ENCODE measurements at places on chromosomes 2 and 18.

GRCh38 chr2:150047620-150048222 is 439.7 kb downstream of the RND3 start:
- no peak for DNase-seq

- DNase-seq = no peak
Measured at GRCh38 chr2:42876326-42876751, 84.0 kb upstream of the HAAO start.

DNA sequence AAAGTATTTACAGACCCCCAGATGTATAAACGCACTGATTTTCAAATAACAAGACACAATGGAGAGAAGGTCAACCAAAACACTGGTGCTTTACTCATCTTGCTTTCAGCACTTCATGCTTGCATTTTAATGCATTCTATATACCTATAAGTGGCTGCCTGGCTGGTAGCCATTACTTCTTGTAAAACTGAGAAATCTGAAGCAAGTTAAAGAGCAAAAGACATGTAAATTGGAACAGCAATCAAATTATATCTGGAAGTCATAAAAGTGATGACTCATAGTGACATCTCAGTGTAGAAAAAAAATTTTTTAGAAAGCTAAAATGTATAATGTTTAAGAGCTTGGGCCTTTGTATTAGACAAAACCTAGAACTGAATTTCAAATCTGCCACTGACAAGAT is 106.2 kb downstream of the CCDC141 start:
- DNase-seq = no peak

DNA sequence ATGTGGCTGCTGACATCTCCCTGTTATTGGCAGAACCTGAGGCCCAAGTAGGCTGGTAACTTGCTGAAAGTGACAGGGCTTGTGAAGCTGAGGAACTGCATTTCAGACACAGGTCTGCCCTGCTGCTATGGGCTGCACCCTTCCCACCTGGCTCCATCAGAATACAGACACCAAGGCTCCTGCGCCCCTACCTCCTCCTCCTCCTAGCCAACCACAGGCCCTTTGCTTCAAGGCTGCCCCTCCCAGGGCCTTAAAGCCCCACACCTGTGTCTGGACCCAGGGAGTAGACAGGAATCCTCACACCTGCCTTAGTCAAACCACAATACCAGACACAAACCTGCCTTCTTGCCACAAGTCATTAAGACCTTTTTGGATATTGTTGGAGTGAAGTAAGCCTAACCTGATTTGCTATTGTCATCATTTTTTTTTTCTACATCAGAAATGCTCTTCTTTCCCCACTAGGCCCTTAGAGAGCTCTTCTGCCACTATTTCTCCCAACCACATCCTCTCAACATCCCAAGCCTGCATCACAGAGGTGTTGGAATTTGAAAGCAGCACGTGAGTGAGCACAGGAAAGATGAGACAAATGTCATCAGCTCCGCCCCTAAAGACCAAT is 489.7 kb downstream of the EIPR1 start:
- no peak for DNase-seq

DNA sequence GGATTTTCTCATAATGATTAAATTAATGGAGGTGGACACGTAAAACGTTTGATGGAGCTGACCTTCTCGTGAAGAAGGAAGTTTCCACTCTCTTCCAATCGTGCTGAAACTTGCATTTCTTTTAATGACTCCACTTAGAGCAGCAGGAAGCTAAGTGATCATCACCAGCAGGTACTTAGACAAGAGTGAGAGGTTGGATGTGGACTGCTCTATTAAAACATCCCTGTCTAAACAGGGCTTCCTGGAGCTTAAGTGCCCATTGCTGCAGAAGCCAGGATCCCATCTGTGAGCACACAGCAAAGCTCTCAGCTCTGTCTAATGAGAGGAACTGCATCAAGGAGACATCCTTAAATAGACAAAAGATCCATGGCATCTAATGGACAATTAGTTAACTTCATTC is 1539.5 kb upstream of the CELF4 start:
- DNase-seq = no peak

GRCh38 chr2:78839259-78839658 is 186.2 kb upstream of the REG3G start:
- DNase-seq = no peak

DNA sequence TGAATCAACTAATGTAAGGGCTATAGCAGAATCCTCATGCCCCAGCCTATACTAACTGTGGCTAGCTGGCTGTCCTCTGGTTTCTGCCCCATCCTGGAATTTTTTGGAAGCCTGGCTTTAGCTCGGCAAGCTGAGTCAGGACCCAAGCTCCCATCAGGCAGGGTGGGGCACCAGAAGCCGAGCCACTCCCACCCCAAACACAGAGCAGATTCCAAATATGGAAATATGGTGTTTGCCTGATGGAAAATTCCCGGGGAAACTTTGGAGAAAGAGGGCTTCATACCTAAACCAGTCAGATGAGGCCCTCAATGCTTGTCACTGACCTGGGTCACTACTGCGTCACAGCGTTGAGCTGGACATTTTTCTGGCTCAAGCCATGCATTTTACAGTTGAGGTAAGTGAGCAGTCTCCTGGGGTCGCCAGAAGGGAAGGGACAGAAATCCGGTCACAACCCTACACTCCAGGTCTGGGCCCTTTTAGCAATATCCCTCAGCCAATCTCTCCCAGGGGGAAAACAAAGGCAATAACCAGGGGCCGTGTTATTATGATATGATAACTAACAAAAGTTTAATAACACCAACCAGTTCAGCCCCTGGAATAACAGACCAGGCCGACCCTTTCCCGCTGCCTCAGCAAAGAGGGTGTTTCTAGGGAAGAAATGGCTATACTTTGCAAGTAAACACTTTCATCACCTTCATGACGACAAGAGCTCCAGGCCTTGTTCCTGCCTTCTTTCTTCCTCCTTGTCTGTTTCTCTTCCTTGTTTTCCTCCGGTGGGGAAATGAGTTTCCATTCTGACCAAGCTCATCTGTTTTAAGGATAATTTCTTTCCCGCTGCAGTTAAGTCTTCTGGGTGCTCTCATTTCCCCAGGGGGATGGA is 37.7 kb downstream of the PSD4 start:
- no peak for DNase-seq

GRCh38 chr2:179440642-179441251 is 176.1 kb upstream of the SESTD1 start:
- DNase-seq = no peak

DNA sequence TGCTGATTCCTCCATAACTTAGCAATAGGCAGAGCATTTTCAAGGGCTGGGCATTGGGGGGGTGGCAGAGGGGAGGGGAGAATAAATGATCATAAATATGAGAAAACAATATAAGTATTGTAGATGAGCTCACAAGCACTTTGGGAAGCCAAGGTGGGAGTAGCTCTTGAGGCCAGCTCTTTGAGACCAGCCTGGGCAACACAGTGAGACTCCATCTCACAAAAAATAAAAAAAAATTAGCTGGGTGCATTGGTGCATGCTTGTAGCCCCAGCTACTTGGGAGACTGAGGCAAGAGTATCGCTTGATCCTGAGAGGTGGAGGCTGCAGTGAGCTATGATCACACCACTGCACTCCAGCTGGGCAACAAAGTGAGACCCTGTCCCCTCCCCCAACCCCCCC is 75.9 kb downstream of the MYCN start:
- no peak for DNase-seq

- DNase-seq = no peak
Measured at GRCh38 chr2:118548880-118549488, 298.5 kb downstream of the EN1 start.

- DNase-seq = no peak
Measured at GRCh38 chr2:26952374-26952773, 18.1 kb upstream of the MAPRE3 start.

DNA sequence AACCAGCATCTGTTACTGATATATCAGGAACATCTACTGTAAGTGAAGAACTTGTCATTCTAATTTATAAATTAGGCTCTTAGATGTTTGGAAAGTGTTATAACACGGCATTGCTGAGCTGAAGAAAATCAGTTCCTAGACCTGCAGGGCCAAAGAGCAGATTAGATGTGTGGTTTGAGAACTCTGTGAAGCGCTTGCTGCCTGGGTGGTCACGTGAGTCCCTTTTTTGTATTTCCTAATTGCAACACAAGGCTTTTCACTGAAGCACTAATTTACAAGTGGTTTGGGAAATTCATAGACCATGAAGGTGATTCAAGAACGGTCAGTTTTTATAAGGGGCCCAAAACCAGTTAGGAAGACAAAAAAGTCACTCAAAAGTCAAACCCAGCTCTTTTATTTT is 106.9 kb upstream of the SP3 start:
- no peak for DNase-seq

GRCh38 chr2:14944562-14945346 is 312.2 kb downstream of the LRATD1 start:
- no peak for DNase-seq

DNA sequence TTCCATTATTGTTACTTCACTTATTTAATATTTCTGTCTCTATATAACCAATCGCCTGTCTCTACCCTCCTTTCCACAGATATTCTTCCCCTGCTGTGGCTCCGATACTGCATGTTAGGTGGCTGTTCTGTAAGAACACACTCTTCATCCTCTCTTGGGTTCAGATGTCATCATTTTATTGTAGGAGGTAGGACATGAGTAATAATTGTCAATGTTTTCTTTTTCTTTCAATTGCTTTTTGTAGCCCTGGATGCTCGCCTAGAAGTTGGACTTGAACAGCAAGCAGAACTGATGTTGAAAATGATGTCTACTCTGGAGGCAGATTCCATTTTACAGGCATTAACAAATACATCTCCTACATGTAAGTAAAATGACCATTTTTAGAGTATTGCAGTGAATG is 128.6 kb downstream of the BIRC6 start:
- no peak for DNase-seq

GRCh38 chr2:105118960-105119359 is 81.1 kb downstream of the MRPS9 start:
- DNase-seq = no peak

DNA sequence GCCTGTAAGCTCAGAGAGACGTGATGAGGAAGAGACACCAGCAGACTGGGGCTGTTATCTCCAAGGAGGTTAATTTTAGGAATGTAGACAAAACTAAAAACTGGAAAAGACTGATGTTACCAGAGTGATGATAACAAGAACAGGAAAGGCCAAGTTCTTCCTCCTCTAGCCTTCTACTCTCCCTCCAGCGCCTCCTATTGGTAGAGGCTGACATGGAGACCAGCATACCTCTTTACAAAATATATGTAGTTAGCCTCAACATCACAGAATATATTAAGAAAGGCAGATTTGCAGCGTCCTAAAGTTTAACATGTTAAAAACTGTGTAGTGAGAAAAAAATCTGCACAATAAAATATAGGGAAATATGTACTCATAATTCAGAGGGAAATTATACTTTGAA is 66.0 kb downstream of the TCF4 start:
- no peak for DNase-seq

DNA sequence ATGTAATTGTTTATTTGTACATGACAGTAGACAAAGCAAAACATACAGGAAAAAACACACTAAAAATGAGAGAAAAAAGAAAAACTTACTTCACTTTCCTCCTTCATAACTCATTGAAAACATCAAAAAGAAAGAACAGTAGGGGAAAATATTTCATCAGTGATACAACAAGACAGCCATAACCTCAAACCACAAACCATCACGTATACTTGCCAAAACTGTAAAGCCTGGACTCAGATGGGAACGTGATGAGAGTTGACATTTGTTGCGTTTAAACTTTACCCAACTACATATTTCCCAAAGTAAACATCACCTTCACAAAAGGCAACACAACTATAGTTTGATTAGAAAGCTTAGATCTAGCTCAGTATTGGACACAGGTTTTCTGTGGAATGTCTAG is 278.2 kb upstream of the COL3A1 start:
- DNase-seq = no peak

DNA sequence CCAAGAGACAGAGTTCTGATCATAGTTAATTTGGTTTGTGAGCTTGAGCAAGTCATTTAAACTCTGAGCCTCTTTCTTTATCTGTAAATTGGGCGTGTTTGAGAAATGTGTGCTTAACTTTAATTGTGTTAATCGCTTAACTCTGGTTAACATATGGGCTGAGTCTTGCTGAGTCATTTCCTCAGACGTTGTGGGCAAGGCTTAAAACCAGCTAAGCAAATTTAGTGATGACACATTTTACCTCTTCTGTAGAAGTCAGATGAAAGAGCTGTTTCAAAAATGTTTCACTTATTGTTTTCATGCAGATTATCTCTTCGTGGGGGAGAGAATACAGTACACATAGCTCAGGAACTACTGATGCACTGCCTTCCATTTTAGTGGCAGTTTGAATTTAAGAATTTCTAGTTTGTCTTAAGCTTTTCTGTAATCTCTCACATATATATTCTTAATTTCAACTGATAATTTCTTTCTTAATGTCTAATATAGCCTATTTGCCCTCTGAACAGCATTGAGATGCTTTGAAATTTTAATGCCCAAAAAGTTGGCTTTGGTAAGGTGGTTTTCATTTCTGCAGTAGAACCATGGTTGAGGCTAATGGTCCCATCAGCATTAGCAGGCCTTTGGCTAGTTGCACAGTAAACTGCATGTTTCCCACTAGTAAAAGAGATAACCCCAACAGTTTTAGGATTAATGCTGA is 34.9 kb downstream of the RAB10 start:
- peak; percentile 69 for DNase-seq

DNA sequence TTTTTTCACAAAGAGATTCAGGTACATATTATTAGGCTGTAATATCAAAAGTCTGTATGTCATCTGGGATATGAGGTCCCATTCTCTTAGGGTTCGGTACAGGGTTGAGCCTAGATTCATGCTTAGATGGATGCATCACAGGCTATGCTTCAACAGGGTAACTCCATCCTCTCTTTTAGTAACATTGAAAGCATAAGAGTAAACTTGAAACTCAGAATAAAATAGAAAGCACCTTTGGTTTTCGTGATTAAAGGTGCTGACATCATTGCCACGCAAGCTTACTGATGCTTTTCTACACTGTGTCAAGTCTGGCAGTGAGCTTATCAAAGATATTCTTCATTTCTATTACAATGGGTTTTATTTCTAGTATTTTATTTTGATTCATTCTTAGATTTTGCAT is 419.1 kb upstream of the DSEL start:
- DNase-seq = no peak

- no peak for DNase-seq
Measured at GRCh38 chr2:120678251-120678650, 57.4 kb upstream of the GLI2 start.

GRCh38 chr2:132503701-132504100 is 87.1 kb downstream of the GPR39 start:
- no peak for DNase-seq

DNA sequence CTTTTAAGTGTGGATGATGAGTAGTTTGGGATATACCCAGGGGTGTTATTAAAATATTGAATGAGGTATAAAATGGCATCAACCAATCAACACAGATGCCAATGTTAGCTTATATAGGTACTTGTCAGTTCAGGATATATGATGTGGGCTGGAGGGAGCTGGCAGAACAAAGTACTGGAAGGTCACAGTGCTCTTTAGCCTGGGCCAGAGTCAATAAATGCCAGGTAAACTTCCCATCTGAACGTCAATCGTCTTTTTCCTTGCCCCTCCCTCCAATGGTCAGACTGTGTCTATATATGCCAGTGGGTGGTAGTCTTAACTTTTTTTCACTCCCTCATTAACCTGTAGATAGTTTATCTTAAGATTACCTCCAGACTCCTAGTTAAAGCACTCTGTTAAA is 140.8 kb upstream of the RBMS1 start:
- no peak for DNase-seq

GRCh38 chr2:220104871-220105351 is 477.5 kb downstream of the SLC4A3 start:
- DNase-seq = no peak

Data from stimulated activated CD4-positive, alpha-beta T cell treated with anti-CD3 and anti-CD28 coated beads, Interleukin-4, amount 100 ng/mL, for 4 hours (primary cell).